Fibroblast of skin of right quadriceps (primary cell): ENCODE measurements at places on chromosomes 12 and 14.

DNA sequence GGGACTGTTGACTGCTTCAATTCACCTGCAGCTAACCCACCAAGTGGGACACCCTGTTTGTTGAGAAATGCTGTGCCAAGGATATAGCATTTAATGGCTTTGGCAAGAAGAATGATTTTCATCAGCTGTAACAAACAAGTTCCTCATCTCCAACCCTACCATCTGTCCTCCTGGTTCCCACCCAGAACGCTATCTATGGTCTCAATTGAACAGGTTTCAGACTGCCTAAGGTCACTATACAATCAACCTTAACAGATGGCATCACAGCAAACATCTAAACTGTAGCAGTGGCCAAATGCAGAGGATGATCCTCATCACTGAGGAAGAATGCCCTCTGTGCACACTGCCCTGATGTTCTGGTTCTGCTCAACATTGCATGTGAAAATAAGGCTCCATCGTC, 546.2 kb upstream of the FOXG1 start:
- no peak for DNase-seq

DNA sequence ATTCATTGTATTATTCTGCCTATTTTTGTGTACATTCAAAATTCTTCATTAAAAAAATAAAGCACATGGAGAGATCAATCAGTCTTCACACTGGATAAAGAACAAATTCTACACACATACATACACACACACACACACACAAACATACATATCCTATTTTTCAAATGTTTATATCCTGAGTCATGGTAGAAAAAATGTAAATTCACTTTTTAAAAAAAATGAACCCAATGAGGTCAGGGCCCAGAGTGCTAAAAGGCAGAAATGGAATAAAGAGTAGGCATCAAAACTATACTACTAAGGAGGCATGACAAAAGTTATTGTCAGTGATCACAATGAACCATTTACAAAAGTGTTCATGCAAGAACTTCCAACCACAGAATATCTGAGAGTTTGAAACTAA, 17.3 kb downstream of the GALC start:
- DNase-seq = peak; percentile 15

GRCh38 chr14:103546652-103547454, 15.6 kb downstream of the BAG5 start:
- DNase-seq = peak; percentile 28

- peak; percentile 76 for DNase-seq
These were observed 6.3 kb downstream of the FLRT2 start for GRCh38 chr14:85535991-85536832.

DNA sequence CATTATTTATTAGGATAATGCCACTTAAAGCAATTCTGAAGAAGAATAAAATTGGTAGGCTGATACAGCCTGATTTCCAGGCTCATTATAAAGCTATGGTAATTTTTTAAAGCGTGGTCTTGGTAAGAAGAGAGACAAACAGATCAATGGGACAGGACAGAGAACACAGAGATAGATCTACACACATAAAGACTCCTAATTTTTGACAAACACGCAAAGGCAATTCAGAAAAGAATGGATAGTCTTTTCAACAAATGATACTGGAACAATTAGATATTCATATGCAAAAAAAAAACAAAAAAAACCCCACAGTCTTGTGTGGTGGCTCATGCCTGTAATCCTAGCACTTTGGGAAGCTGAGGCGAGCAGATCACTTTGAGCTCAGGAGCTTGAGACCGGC, 25.9 kb upstream of the MEG3 start:
- DNase-seq = no peak

- no peak for DNase-seq
These were observed 8.5 kb upstream of the KRT5 start for GRCh38 chr12:52528641-52529143.

- no peak for DNase-seq
These were observed 34.1 kb upstream of the CPM start for GRCh38 chr12:68967046-68967445.

GRCh38 chr14:68409387-68409786, 383.5 kb downstream of the ZFP36L1 start:
- DNase-seq = no peak

- peak; percentile 32 for DNase-seq
These were observed 444.2 kb downstream of the SNAPC1 start for GRCh38 chr14:62206456-62206855.

- peak; percentile 25 for DNase-seq
These were observed 211.9 kb downstream of the APAF1 start for GRCh38 chr12:98856897-98857540.

DNA sequence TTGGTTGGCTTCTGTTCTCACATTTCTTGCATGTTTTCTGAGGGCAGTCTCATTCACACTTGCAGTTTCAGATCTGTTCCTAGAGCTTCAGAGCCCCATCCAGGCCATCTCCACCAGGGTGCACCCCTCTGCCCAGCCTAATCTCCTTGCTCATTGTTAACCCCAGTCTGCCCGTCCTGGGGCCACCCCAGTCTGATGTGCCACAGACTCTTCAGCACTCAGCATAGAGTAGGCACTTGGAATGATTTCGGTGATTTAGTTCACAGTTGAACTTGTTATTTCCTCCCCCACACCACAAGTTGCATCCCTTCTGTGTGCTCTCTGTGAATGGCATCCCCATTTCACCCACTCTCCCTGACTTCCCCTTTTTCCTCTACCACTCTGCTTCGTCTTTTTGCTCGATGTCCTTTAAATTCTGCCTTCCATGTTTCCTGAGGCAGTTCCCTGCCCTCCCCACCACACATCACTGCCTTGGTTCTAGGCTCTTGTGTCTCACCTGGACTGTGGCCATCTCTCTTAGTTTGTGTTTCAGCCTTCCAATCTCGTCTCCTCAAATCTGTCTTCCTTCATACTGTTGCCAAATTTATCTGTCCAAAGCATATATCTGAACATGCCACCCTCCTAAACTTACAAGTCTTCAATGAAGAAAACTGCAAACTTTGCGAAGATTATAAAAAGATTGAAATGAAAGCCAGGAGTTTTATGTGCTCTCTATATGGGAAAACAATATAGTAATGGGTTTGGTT, 41.5 kb downstream of the ANO6 start:
- no peak for DNase-seq

- no peak for DNase-seq
These were observed 66.0 kb upstream of the DDX11 start for GRCh38 chr12:31007636-31008175.

- peak; percentile 49 for DNase-seq
These were observed 113.3 kb upstream of the CAND1 start for GRCh38 chr12:67155863-67156262.

GRCh38 chr14:61342486-61342885, 21.1 kb downstream of the PRKCH start:
- DNase-seq = no peak

GRCh38 chr14:25518364-25518763, 468.4 kb upstream of the STXBP6 start:
- no peak for DNase-seq

DNA sequence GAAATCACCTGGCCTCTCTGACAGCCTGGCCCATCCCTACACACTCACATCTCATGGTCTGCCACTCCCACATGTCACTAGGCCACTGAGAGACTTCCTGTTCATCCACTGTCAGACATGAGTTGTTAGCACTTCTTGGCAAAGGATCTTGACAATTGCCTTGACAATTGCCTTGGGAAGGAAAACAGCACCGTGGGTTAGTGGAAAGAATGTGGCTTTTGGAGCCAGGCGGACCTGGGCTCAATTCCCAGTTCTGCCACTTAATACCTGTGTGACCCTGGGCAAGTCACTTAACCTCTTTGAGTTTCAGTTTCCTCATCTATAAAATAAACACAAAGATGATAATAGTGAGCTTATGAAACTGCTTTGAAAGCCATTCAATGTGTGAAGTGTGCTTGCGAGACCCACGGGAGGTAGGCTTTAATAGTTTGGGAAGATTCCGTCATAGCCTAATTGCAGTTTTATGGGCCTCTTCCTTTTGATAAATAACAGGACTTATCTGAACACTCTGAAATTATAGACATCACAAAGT, 250.4 kb downstream of the C12orf75 start:
- DNase-seq = no peak

GRCh38 chr12:56723352-56723751, 1.7 kb downstream of the NACA start:
- no peak for DNase-seq

- no peak for DNase-seq
These were observed 193.4 kb upstream of the AMIGO2 start for GRCh38 chr12:47273191-47273626.

GRCh38 chr14:103031566-103031911, 25.8 kb downstream of the CDC42BPB start:
- no peak for DNase-seq

GRCh38 chr12:28998662-28999120, 150.4 kb upstream of the FAR2 start:
- DNase-seq = peak; percentile 42

DNA sequence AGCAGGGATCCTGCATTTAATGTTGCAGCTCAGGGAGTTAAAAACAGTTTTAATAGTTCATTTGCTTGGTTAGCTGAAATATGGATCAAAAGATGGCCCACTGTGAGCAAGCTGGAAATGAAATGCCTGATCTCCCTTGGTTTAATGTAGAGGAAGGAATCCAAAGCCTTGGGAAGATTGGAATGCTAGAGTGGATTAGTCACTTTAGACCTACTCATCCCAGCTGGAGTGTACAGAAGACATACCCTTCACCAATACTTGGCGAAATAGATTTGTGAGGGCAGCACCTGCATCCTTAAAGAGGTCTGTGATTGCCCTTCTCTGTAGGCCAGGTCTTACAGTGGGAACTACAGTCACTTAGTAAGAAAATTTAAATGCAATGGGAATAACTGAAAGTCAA, 58.0 kb upstream of the KRAS start:
- DNase-seq = peak; percentile 85

GRCh38 chr14:44897845-44898151, 63.9 kb downstream of the KLHL28 start:
- no peak for DNase-seq

- no peak for DNase-seq
These were observed 56.4 kb downstream of the KDM5A start for GRCh38 chr12:332581-333205.

GRCh38 chr14:105066240-105067071, 1.2 kb upstream of the GPR132 start:
- no peak for DNase-seq

DNA sequence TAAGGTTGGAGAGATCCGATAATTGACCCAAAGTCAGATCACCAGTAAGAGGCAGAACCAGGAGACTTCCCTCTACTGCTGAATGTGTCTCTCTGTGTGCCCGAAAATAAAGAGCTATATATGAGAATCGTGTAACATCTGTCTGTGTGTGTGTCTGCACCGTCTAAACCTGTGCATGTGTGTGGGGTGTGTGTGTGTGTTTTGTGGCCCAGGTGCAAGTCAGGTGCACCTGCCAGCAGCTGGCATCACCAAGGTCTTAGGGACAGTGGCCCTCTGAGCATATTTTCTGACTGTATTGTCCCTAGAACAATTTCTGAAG, 24.7 kb upstream of the KRT78 start:
- no peak for DNase-seq

DNA sequence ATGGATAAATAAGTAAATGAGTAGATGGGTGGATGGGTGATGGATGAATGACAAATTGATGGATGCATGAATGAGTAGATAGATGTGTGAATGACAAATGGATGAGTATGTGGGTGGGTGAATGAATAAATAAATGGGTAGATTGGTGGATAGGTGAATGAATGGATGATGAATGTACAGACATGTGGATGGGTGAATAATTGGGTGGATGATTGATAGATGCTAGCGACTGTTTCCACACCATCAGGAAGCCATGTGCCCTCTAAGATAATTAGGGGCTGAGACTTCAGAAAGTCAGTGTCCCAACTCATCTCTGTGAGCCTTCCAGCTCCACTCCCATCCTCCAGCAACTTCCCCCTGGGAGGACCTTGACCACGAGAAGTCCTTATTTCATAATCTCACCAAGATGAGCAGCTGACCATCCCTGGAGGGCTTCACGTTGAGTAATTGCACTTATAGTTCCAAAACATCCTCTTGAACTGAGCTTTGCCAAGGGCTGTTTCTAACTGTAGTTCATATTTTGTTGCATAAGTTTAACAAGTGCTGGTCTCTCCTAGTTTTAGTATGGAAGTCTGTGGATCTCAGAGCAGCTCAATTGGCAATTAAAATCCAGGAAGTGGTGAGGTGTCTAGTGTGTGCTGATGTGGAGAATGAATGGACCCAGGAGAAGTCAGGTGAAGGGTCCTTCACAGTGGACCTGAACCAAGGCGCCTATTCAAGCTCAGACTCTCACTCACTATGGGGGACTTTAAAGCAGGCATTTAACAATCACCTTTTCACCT, 295.7 kb downstream of the ADGRD1 start:
- no peak for DNase-seq

- DNase-seq = no peak
These were observed 19.4 kb downstream of the RAP1B start for GRCh38 chr12:68630050-68630449.

DNA sequence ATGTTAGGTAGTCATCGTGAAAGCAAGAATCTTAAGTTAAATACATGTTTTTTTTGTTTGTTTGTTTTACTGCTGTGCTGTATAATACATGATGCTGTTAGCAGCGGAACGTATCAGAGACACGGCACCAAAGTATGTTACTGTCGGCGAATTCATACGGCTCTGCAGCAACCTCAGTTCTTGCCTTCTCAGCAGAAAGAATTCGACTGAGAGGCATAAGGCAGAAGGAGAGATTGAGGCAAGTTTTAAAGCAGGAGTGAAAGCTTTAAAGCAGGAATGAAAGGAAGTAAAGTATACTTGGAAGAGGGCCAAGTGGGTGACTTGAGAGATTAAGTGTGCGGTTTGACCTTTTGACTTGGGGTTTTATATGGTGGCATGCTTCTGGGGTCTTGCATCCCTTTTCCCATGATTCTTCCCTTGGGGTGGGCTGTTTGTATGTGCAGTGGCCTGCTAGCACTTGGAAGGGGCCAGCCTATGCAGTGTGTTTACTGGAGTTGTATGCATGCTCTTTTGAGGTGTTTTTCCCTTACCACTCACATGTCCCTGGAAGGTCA, 23.7 kb downstream of the LEMD3 start:
- DNase-seq = peak; percentile 27

GRCh38 chr14:38992067-38992844, 110.8 kb downstream of the SEC23A start:
- DNase-seq = no peak
